ENCODE measurements at places on chromosomes 4 and X.

- DNase-seq: no peak
Observed at GRCh38 chr4:95167805-95168204, 381.0 kb downstream of the UNC5C start.

DNA sequence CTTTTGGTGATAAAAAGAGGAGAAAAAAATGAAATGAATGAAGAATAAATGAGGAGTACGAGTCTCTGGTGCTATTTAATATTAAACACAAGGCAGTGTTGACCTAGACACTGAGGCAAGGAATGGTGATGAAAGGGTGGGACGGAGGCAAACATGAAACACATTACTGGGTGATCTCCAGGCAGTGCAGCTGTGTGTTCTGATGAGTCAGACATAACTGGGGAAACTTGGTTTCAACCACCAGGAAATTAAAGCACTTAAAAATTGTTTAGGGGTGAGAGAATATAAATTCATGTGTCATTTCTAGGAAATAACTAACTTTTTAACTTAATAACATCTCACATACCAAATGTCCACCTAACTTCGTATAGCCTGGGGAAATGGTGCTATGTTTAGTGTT is 19.7 kb upstream of the CXCL6 start:
- no peak for DNase-seq

GRCh38 chr4:138341739-138342415 is 99.7 kb upstream of the SLC7A11 start:
- DNase-seq: no peak

DNA sequence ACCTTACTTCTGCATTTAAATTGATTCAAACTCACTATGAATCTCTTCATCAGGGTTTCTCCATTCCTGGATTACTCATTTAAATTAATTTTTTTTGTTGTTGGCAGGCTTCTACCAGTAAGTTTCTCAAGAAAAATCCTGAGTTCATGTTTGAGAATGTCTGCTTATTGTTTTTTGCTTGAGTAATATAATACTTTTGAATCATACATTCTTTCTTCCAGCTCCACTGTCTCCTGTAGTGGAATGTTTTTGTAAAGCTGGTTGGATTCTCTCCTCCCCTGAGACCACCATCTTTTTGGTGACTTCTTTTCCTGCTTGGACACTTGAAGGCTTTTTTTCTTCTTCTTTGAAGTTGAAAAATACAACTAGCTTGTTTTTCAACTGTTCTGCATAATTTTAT is 4.3 kb upstream of the MID1IP1 start:
- DNase-seq: no peak

- DNase-seq: no peak
Observed at GRCh38 chrX:3509934-3510333, 163.5 kb upstream of the MXRA5 start.

GRCh38 chr4:126993351-126993750 is 639.4 kb upstream of the INTU start:
- no peak for DNase-seq

DNA sequence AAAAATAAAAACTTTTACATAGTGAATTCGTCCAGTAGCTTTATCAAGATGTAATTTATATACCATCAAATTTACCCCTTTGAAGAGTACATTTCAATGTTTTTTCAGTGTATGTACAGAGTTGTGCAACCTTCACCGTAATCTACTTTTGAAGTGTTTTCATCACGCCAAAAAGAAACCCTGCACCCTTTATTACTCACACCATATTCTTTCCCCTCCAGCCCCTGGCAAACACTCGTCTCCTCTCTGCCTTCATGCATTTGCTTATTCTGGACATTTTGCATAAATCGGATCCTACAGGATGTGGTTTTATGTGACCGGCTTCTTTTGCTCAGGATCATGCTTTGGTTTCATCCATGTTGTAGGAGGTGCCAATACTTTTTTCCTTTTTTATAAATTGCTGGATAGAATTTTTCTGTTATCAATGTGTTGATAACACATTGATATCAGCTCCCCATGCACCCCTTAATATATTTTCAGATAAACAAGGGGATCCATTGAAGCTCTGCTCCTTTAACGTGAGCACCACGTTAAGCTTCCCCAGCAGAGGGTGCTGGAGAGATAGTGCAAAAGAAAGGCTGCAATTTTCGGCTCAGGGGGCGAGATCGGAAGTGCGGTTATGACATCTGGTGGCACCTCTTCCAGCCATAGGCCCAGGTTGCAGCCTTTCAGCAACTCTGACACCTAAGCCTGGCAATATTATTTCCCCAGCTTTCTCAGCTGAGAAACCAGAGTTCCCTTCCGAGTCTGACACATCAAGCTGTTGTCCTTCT is 100.1 kb upstream of the VCX3B start:
- peak; percentile 11 for DNase-seq

DNA sequence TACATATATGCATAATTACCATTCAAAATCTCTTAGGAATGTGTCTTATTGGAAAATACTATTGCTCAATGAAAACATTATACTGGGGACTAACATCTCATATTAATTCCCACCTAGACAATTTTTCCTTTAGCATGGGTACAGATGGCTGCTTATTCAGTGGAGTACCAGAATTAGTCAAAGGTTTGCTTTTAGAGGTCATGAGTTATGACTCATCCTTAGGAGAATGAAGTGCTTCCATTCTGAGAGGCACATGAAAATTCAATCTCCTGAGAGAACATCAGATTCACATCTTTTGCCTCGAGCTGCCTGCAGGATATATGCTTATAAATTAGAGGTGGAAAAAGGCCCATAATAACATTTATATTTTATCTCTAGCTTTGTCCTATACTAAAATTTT is 378.0 kb upstream of the DMD start:
- DNase-seq: no peak
